Fibroblast of lung (primary cell): ENCODE measurements at places on chromosomes 3 and 15. TPM values are rescaled to one million over a fixed set of nuclear protein-coding genes. Genes with fewer than 3 reads are reported as not detected.

IL5RA gene
- total RNA-seq = not detected in 2 replicates

HEG1 gene
- 69.9 and 137 TPM in 2 replicates for total RNA-seq

CPN2 gene
- total RNA-seq = not detected in 2 replicates

RBPMS2 gene
- under 0.01 TPM in 1 of 2 replicates, not detected in the other for total RNA-seq

TMCC1 gene
- total RNA-seq = 14.6 and 16.8 TPM in 2 replicates

SLC24A5 gene
- not detected in 2 replicates for total RNA-seq

KLHL40 gene
- total RNA-seq = not detected in 2 replicates

C3orf70 gene
- 0.26 and 0.33 TPM in 2 replicates for total RNA-seq

MEGF11 gene
- total RNA-seq = under 0.01 TPM in 1 of 2 replicates, not detected in the other

ALPK3 gene
- total RNA-seq = 0.26 and 0.50 TPM in 2 replicates

SLC6A11 gene
- not detected in 2 replicates for total RNA-seq

SLC9A9 gene
- 33.9 and 74.0 TPM in 2 replicates for total RNA-seq

AHSG gene
- total RNA-seq = not detected in 2 replicates

ACKR2 gene
- under 0.01 and 0.26 TPM in 2 replicates for total RNA-seq

ZNF770 gene
- 43.4 and 44.6 TPM in 2 replicates for total RNA-seq

ESYT3 gene
- total RNA-seq = 0.17 and 0.51 TPM in 2 replicates

FBXO40 gene
- total RNA-seq = not detected in 2 replicates

HIGD2B gene
- total RNA-seq = 0.26 TPM in 1 of 2 replicates, not detected in the other

WDR72 gene
- total RNA-seq = not detected in 2 replicates

FBXL2 gene
- total RNA-seq = 8.7 and 16.2 TPM in 2 replicates

GPR171 gene
- total RNA-seq = not detected in 2 replicates

MED12L gene
- total RNA-seq = 4.3 and 4.9 TPM in 2 replicates

SKOR1 gene
- total RNA-seq = under 0.01 and 0.17 TPM in 2 replicates

THAP10 gene
- 2.3 and 5.0 TPM in 2 replicates for total RNA-seq

CPNE9 gene
- total RNA-seq = under 0.01 TPM in 1 of 2 replicates, not detected in the other

CD80 gene
- total RNA-seq = under 0.01 TPM in 2 replicates

MTHFS gene
- 17.5 and 21.6 TPM in 2 replicates for total RNA-seq

COL6A5 gene
- under 0.01 and 0.66 TPM in 2 replicates for total RNA-seq

ACKR4 gene
- total RNA-seq = 1.8 and 14.9 TPM in 2 replicates

SPATA12 gene
- total RNA-seq = not detected in 2 replicates

HTD2 gene
- total RNA-seq = 8.9 and 9.5 TPM in 2 replicates

EOMES gene
- total RNA-seq = under 0.01 TPM in 1 of 2 replicates, not detected in the other

CRBN gene
- 67.4 and 87.1 TPM in 2 replicates for total RNA-seq

SLC12A1 gene
- total RNA-seq = not detected in 2 replicates

SH3GL3 gene
- under 0.01 and 0.26 TPM in 2 replicates for total RNA-seq

CCDC39 gene
- total RNA-seq = under 0.01 TPM in 2 replicates

CPLX3 gene
- not detected in 2 replicates for total RNA-seq

RPL39L gene
- total RNA-seq = 17.5 and 26.6 TPM in 2 replicates

TIMP4 gene
- 9.8 and 12.6 TPM in 2 replicates for total RNA-seq

RYR3 gene
- total RNA-seq = 0.17 and 0.26 TPM in 2 replicates

TRH gene
- total RNA-seq = not detected in 2 replicates

SPRED1 gene
- total RNA-seq = 31.6 and 39.0 TPM in 2 replicates

TGM4 gene
- total RNA-seq = not detected in 2 replicates

ECE2 gene
- not detected in 2 replicates for total RNA-seq

TPRG1 gene
- 0.99 and 1.8 TPM in 2 replicates for total RNA-seq

CRELD1 gene
- 15.7 and 50.2 TPM in 2 replicates for total RNA-seq

ADAMTSL3 gene
- total RNA-seq = 0.17 and 0.26 TPM in 2 replicates

FGF12 gene
- 0.17 TPM in 1 of 2 replicates, not detected in the other for total RNA-seq

SLC22A13 gene
- total RNA-seq = 0.26 and 0.33 TPM in 2 replicates

GHSR gene
- total RNA-seq = not detected in 2 replicates

CACNA2D2 gene
- total RNA-seq = under 0.01 TPM in 1 of 2 replicates, not detected in the other

SIAH2 gene
- 28.9 and 31.1 TPM in 2 replicates for total RNA-seq

CHL1 gene
- total RNA-seq = 0.33 and 2.1 TPM in 2 replicates

TEX55 gene
- total RNA-seq = not detected in 2 replicates

RBM5 gene
- total RNA-seq = 156 and 174 TPM in 2 replicates

IL20RB gene
- 0.51 and 3.0 TPM in 2 replicates for total RNA-seq

PPP2R3A gene
- total RNA-seq = 10.5 and 17.5 TPM in 2 replicates

CCDC9B gene
- total RNA-seq = 14.4 and 38.0 TPM in 2 replicates
